ENCODE measurements at places on chromosomes 16 and 17.

DNA sequence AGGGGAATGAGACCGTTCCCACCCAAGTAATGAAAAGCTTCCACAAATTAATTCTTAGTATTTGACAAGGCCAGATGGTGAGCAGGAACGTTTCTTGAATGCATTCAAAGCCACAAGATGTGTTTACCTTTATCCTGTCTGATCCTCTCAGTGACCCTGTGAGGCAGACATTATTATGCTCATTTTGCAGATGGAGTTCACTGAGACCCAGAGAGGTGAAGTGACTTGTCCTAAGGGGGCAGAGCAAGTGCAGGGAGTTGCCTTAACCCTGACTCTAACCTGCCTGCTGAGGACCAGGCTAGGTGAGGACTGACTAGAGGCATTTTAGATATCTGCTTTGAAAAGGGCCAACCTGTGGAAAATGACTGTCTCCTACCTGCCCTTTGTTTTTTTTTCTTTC lies 156.7 kb downstream of the HAPSTR1 start:
- no peak for DNase-seq

- no peak for DNase-seq
Measured at GRCh38 chr16:66294507-66294906, 72.0 kb upstream of the CDH5 start.

DNA sequence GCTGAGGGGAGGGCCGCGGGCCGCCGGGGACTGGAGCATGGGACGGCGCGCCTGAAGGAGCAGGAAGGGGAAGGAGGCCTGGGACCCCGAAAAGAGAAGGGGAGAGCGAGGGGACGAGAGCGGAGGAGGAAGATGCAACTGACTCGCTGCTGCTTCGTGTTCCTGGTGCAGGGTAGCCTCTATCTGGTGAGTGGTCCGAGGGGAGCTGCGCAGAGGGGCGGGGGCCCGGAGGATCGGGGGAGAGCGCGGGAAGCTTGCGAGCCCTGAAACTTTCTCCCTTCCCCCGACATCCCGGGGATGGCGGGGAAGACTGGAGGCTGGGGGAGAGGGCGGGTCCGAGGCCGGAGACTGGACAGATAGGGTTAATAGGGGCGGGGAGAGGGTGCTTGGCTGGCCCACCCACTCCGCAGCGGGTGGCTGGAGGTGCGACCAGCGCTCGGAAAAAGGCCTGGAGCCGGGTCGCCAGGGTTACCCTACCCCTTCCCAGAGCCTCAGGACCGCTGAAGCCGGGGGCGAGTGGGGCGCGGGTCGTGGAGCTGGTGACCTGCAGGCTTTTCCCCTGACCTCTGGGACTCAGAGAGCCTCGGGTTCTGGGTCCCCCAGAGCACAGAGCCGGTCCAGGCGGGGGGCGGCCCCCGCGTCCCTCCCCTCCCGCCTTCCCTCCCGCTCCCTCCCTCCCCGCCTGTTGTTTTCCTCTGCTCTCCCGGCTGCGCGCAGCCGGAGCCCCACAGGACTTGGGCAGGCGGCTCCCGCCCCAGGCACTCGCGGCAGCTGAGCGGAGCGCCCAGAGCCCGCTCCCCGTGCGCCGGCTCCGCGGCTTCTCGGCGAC lies 631 bp downstream of the NXPH3 start:
- no peak for DNase-seq

- DNase-seq, result no peak
Measured at GRCh38 chr17:51251010-51251409, 8.8 kb downstream of the MBTD1 start.

GRCh38 chr17:36792849-36793248 lies 144.4 kb upstream of the LHX1 start:
- DNase-seq, result no peak

- DNase-seq, result no peak
Measured at GRCh38 chr16:61413021-61413420, 623.2 kb downstream of the CDH8 start.

DNA sequence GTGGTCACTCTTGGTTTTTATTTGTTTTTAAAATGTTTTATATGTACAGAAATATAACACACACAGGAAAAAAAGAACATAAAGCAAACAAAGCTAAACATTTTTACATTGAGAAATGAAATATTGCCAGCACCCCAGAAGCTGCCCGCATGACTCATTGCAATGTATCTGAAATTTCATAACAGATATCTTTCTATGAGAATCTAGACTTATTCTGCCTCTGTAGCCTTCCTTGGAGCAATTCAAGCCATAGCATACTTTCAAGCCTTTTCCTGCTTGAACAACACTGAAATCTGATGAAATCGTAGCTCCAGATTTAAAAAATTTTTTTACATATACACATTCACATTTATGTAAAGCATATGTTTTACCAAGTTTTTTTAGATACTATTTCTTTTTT lies 86.9 kb downstream of the RBBP6 start:
- DNase-seq, result no peak

GRCh38 chr17:42525221-42525620 lies 10.8 kb upstream of the NAGLU start:
- DNase-seq, result no peak

GRCh38 chr16:30383521-30383920 lies 1.2 kb upstream of the SEPTIN1 start:
- DNase-seq, result no peak
